Thoracic aorta (tissue), 2 donors: ENCODE measurements at places on chromosomes 12 and 14. TPM values are rescaled to one million over a fixed set of nuclear protein-coding genes. Genes with fewer than 3 reads are reported as not detected.

DNA sequence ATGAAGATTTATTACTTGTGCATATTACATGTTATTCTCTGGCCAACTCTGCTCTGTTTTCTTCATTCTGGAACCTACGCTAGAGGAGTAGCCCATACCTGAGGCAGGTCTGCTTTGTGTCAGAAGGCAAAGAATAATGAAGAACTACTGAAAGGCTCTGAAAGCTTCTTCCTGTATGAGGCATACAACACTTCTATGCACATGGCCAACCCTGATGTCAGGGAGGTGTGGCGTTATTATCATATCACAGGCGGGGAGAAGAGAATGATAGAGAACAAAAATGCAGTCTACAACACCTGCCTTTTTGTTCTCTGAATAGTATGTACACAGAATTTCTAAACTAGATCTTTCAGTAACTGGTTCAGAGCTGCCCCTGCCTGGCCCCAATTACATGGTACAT lies 32.5 kb upstream of the CRY1 start:
- no peak for DNase-seq

DNA sequence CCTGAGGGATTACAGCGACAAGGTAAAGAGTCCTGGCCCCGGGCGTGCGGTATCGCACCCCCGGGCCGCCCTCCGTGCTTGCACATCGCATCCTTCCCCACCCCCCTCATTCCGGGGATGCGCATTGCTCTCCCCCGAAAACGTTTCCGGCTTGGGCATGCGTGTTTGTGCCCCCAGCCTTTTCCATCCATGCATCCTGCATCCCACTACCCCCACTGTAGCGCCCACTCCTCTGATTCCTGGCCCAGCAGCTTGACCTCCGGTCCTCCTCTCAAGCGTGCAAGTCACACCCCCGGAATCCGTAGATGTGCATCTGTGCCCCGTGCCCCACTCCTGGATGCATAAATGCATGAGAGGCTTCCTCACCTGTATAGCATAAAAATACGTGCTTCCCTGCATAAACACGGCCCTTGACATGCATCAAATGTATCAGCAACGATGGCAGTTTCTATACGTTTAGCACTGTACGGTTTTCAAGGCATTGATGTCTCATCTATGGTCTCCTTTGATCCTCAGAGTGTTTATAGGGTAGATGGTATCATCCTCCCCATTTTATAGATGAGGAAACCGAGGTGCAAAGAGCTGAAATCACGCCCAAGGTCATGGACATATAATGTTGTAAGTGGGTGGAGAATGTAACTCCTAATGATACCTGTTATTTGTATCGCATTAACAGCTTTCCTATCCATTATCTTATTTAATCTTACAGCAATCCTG lies 484 bp downstream of the RIC8B start:
- DNase-seq: no peak

DNA sequence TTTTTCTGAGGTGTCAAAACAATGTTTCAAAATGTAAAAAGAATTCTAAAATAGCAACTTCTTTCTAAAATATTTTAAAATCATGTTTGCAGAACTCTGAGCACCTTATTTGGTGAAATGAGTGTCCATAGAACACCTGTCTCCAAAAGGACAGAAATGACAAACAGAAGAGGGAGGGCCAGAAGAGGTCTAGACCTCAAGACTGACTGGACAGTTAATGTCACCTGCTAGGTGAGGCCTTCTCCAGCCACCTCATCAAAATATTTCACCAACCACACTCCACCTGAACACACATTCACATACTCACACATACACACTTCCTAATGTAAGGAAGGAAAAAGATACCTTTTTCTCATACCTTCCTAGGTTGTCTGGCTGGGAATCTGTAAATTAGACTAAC lies 147.8 kb upstream of the PLEKHA5 start:
- no peak for DNase-seq

GRCh38 chr14:36477266-36477665 lies 42.8 kb downstream of the NKX2-1 start:
- DNase-seq: no peak

GRCh38 chr12:121403721-121404120 lies 3.8 kb downstream of the RNF34 start:
- no peak for DNase-seq

- DNase-seq: no peak
These were observed 248.3 kb downstream of the PHLDA1 start for GRCh38 chr12:75783093-75783877.

GRCh38 chr12:17550011-17550410 lies 540.0 kb downstream of the RERGL start:
- no peak for DNase-seq

DNA sequence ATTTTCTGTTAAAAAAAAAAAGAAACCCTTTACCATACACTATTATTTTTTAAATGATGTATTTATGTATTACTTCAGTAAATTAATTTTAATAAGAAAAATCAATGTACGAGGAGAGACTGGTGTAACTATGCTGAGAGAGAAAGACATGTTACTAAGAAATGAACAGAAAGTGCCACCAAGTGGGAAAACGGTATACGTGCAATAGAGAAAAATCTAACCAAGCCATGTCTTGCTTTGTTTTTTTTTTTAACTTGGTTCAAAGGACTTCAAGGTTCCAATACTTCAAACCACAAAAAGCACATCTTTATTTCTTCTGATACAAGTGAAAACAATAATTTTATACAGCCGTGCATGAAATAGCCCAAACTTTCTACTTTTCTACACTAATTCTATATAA lies 22.9 kb downstream of the NDUFA12 start:
- no peak for DNase-seq

DNA sequence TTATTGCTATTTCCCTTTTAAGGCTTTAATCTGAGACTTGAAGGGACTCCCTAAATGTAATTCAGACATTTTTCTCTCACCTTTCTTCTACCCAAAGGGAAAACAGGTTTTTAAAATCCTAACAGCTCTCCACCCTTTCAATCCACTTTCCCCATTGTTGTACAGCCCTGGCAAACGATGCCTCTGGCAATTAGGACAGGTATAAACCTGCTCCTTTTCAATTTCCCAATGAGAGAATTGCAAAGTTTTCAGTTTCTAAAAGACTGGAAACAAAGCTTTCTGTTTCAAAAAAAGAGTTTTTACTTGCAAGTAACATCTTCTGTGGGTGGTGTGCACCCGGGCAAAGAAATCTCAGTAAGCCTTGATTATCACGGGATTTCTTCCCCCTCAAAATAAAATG lies 131.2 kb downstream of the HMGA2 start:
- DNase-seq: no peak

- no peak for DNase-seq
These were observed 154.2 kb downstream of the CRADD start for GRCh38 chr12:93831374-93831773.

The KRT2 gene
- total RNA-seq: 1.4 TPM

The RPL10L gene
- total RNA-seq: not detected
